ENCODE measurements at places on chromosomes 12 and 14.

DNA sequence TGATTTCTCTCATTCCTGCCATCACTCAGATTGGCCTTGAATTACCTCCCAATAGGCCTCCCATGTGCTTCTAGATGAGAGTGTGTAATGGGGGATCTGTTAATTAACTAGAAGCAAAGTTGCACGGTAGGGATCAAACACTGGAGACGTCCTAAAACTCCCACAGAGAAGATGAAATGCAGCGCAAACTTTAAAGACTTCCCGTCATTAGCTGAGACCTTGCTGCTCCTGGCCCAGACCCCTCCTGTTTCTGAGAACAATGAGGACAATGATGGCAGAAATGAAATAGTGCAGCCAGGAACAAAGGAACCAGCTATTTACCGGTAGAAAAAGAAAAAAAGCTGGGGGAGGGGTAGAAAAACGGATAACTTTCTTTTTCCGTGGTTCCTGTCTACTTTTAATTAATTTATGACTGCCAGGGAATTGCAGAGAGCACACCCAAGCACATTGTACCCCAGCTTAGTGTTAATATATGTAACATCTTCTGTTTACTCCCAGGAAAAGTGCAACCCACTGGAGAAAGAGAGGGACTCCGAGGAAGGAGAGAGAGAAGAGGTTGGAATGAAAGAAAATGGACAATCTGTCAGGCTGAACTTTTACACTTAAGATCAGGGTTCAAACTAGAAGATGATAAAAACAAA lies 280.7 kb upstream of the SOX5 start:
- DNase-seq = no peak

GRCh38 chr14:80726211-80726610 lies 215.3 kb downstream of the CEP128 start:
- DNase-seq = no peak

- DNase-seq = no peak
Measured at GRCh38 chr12:105998561-105998960, 140.2 kb downstream of the NUAK1 start.

- no peak for DNase-seq
Measured at GRCh38 chr12:21509768-21510167, 8.2 kb downstream of the GOLT1B start.

DNA sequence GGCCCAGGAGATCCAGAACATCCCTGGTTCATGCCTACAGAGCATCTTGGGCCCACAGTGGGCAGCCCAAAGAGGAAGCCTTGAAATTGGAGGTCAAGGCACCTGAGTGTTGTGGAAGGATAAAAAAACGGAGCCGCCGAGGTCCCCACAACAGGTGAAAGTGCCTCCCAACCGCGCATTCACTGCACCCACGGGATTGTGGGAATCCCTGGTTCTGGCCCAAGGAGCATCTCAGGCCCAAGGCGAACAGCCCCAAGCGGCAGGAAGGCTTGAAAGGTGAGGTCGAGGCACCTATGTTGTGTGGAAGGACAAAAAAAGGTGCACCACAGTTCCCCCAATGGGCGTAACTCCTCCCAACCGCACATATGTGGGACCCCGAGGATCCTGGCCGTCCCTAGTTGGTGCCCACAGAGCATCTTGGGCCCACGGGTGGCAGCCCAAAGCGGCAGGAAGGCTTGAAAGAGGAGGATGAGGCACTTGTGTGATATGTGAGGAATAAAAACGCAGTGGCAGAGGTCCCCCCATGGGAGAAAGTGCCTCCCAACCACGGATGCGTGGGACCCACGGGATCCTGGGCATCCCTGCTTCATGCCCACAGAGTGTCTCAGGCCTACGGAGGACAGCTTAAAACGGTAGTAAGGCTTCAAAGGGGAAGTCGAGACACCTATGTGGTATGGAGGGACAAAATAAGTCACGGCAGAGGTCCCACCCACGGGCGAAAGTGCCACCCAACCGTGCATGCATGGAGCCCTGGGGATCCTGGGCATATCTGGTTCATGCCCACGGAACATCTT lies 583.9 kb downstream of the ALG10 start:
- no peak for DNase-seq

GRCh38 chr12:57939291-57939690 lies 2.1 kb upstream of the ATP23 start:
- no peak for DNase-seq

- DNase-seq = no peak
Measured at GRCh38 chr12:113197518-113198077, 12.1 kb downstream of the RITA1 start.

DNA sequence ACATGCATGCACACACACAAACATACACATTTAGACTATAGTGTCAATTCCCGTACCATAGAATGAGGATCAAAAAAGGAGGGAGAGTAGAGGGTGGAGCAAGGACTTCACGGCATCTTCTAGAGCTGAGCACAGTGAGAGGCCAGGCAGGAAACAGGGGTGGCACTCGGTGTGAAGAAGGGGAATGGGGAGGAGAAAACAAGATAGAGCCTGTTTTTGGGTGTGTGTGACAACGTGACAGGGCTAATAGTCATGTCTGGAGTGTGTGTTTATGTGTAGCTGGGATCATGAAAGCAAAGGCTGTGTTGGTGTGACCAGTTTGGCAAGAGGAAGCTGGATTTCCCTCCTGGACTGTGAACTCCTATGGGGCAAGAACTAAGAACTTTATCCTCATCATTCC lies 9.9 kb upstream of the ACVR1B start:
- DNase-seq = no peak

- peak; percentile 35 for DNase-seq
Measured at GRCh38 chr12:1533205-1533601, 61.2 kb downstream of the FBXL14 start.

- DNase-seq = no peak
Measured at GRCh38 chr14:105087963-105088811, 23.0 kb upstream of the GPR132 start.

GRCh38 chr12:116443821-116444589 lies 115.2 kb upstream of the MAP1LC3B2 start:
- DNase-seq = peak; percentile 37

GRCh38 chr14:105844047-105844630 lies 317.8 kb downstream of the TMEM121 start:
- DNase-seq = no peak

DNA sequence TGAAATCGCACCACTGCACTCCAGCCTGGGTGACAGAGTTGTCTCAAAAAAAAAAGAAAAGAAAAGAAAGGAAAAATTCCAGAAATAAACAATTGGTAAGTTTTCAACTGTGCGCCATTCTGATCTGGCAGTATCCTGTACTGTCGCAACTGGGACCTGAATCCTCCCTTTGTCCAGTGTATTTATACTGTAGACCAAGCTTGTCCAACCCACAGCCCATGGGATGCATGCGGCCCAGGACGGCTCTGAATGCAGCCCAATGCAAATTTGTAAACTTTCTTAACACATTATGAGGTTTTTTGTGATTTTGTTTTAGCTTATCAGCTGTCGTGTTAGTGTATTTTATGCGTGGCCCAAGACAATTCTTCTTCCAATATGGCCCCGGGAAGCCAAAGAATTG lies 84.7 kb downstream of the TMCC3 start:
- no peak for DNase-seq

DNA sequence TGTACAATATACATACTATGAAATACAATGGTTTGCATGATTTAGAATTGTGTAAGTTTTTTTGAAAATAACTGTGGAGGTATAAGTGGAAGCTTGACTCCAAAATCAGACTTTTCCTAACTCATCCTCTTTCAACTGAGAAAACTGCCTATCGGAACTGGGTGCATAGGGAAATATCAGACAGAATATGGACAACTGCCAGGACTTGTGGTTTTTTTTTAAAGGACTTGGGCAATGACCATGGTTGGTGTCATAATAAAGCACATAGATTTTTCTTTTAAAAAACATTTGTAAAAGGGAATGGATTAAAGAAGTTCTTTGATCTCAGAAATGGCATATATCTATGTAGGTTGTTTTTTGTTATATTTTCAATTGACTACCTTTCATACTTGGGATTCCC lies 53.3 kb upstream of the LRRK2 start:
- DNase-seq = no peak

- no peak for DNase-seq
Measured at GRCh38 chr14:101351146-101351545, 210.1 kb upstream of the DIO3 start.

- DNase-seq = no peak
Measured at GRCh38 chr12:91529829-91530228, 347.2 kb upstream of the DCN start.

DNA sequence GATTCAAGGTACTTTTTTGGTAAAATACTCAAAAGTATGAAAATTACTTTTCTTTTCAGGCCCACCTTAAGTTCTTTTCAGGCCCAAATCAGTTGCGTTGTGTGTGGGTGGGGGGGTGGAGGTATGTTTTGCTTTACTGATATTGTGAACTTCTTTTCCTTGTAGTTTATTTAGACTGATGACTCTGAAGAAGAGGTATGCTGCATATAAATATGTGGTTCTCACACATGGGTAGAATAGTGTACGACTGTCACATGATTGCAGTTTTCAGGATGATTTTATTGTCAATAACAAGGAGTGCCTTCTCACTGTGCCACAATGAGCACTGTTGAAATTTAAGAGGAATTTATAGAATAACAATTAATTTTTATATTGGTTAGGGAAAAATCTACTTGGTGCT lies 166.6 kb upstream of the ATP2B1 start:
- no peak for DNase-seq

DNA sequence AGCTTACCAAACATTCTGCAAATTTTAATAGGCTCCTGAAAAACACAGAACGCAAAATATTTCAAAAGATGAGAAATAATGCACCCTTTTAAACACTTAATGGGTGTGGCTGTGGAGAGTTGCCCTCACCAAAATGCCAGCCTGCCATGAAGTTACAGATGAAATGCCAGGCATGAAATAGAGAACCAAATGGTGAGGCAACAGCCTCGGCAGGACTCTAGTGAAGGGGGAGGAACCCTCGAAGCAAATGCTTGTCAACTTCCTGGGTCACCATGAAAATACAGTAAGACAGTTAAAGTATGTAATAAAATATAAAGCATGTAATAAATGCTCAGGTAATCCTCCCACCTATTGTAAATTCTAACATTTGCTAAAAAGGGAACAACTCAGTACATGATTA lies 24.1 kb downstream of the DUSP16 start:
- DNase-seq = no peak

DNA sequence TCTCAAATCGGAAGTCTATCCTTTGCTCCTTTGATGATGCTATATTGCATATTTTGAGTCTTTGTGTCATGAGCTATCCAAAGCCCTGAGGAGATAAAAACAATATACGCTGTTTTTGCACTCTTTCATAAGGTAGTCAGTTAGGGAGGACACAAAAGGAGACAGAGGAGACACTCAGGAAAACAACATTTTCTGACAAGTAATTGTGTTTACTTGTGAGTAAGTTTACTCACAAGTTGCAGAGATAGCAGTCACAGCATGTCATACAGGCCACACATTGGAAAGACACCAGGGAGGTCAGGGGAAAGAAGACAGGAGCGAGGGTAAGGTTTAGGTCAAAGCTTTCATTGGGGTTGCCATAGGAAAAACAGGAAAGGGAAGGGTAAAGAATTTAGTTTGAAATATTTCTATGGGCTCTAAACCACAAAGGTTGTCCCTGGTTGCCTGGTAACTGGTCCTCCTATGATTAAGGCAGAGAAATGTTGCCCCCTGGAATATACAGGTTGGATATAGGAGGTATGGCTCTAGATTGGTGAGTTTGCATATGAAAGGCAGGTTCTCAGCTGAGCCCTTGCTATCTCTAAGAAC lies 7.4 kb upstream of the GABARAPL1 start:
- no peak for DNase-seq

DNA sequence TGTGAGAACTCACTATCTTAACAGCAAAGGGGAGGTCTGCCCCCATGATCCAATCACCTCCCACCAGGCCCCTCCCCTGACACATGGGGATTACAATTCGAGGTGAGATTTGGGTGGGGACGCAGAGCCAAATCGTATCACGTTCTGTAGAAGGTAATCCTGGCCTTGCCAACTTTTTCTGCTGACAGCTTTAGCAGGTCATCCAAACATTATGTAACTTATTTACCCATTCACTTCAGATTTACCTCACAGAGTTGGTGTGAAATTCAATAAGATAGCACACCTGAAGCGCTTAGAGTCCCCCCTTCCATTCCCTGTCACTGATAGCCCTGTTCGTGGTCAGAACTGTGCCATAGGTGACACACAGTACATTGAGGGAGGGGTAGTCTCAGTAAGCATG lies 219.1 kb downstream of the FBXL14 start:
- no peak for DNase-seq

- peak; percentile 36 for DNase-seq
Measured at GRCh38 chr14:95255487-95255886, 64.2 kb downstream of the CLMN start.

- DNase-seq = no peak
Measured at GRCh38 chr12:32482226-32482625, 82.9 kb downstream of the FGD4 start.

DNA sequence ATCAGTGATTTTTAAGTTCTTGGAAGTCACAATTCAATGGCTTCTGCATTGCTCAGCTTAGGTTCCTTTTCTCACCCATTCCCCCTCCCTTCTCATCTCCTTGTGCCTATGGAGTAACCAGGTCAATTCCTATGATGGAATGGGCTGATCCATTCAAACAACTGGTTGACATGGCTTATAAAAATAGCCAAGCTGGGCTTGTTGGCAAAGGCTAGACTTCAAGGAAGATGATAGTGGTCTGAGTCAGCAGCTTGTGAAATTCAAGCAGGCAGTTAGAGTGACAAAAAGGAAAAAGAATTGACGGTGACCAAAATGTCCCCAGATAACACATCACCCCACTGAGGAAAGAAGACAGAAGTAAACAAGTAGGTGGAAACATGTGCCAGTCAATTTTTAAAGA lies 119.9 kb upstream of the PCED1B start:
- no peak for DNase-seq

DNA sequence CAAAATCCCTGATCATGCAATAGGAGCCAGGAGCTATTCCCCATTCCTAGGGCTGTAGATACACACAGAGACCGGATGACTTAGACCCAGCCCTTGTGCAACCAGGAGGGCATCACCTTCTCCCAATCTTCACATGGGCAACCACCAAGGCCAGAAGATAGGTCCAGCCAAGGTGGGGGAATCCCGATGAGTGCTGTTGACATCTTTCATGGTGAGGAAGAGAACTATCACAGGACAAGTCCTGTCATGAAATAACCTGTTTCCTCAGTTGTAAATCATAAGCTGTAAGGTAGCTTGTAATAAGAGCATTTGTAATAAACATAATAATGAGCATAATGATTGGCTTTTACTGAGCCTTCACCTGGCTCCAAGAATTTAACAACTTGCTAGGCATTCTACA lies 89.5 kb downstream of the GCH1 start:
- DNase-seq = no peak

DNA sequence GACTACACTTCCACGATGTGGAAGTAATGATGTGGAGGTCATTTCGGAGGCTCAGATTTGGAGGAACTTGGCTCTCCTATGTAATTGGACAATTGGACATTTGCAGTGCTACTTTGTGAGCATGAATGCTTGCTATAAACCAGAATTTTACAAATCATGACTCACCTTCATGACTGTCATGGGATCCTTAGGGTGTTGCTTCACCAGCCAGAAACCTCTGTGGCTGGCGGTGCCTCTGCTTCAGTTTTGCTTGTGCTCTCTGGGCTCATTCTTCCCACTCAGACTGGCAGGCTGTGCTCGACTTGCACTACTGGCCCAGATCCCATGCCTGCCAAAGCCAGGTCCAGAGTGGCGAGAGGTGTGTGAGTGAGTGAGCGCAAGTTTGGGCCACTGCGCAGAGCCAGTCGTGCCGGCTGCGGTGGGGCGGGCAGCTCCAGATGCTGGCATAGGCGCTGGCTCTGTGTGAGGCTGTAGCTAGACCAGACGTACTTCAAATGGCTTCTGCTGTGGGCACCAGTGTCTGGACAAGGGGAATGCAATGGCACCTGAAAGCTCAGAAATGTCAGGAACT lies 387.8 kb downstream of the AEBP2 start:
- DNase-seq = no peak
